Left ventricle myocardium superior (tissue), 1 donor: ENCODE measurements at places on chromosomes 6 and 20.

GRCh38 chr20:4471221-4471620, 250.5 kb upstream of the PRND start:
- no peak for DNase-seq

DNA sequence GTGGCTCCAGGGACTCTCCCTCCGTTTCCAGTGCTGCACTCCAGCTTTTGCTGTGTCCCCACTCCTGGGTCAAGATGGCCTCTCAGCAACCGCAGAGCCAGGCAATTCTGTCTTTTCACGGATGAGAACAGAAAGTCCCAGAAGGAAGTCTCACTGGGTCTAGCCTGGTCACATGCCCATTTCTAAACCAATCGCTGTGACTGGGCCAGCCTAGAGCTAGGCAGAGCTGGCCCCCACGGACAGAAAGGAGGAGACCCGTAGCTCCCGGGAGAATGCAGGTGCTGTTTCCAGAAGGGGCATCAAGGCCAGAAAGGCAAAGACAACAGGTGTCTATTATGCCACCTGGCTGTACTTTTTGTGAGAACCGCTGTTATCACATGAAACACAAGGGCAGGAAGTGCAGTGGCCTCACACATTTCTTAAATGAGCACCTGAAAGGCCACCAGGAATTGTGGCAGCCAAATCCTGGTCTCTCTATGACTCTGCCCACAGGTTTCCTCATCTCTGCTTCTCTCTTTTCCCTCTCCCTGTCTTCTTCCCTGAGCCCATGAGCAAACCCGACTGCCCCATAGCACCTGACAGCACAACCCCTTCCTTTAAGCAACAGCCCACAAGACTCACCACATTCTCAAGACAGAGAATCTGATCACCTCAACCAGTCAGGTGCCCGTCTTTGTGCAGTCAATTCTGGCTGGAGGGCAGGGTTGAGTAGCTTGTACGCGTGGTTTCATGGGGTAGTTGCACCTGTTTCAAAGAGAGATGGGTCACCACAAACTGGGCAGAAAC, 37.1 kb upstream of the B4GALT5 start:
- DNase-seq, result peak; percentile 39

- no peak for DNase-seq
These were observed 79.8 kb upstream of the CCN6 start for GRCh38 chr6:111973927-111974639.

DNA sequence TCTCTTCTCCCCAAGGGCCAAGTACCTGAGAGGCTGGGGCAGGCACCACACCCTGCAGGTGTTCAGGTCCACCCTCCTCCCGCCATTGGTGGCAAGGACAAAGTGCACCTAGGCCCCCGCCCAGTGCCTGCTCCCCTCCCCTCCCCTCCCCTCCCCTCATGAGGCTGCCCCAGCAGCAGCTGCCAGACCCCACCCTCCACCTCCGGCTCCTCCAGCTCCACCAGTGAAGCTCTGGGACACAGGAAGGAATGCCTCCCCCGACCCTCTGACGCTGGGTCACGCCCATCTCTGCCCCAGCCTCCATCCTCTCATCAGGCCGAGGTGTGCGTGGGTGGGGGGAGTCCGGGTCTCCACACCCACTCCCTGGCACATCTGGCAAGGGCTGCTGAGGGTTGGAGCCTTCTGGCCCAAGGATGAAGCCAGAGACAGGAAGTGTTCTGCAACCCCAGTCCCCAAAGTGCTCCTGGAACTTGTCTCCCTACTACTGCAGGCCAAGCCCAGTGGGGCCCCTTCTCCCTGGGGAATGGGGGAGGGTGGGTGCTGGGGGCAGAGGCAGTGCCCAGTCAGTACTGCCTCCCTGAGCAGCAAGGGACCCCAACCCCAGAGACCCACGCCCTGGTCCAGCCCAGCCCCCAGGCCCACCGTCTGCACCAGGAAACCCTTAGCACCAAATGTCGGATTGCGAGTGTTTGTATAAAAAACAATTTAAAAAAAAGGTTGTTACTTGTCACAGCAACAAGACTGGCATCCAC, 1.6 kb upstream of the UCKL1 start:
- DNase-seq, result no peak

- no peak for DNase-seq
These were observed 48.8 kb downstream of the NT5E start for GRCh38 chr6:85498596-85499258.
